H1 (cell line): ENCODE measurements at places on chromosomes 5 and 9. TPM values are rescaled to one million over a fixed set of nuclear protein-coding genes. Genes with fewer than 3 reads are reported as not detected.

The LIFR gene
- 18.6 and 18.9 TPM in 2 replicates for total RNA-seq

- no peaks in the 10 kb centered on the region for H3K36me3 ChIP-seq
- DNase-seq: no peak
- H3K4me1 ChIP-seq: no peaks in the 10 kb centered on the region
- H3K27ac ChIP-seq: no peak overlapping the region
- no peaks in the 10 kb centered on the region for H3K27me3 ChIP-seq
- H3K4me3 ChIP-seq: no peak overlapping the region
Measured at GRCh38 chr5:35438288-35438687, 179.4 kb upstream of the SPEF2 start.

DNA sequence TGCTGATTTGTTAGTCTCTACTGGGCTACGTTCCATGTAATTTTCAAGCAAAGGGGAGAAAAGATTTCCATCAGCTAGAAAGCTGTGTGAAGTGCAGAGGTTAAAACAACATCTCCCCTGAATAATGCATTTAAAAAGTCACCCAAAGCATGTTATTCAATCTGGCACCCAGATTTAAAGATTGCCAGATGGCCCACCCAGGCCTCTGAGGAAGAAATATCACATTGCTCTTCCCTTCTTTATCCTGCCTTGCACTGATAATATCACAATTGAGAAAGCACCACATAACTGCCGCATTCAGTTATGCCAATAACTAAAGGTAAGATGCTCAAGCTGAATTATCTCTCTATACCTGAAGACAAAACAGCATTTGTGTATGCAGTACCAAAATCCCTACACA is 119.4 kb upstream of the PUM3 start:
- no peak overlapping the region for H3K27ac ChIP-seq
- no peaks in the 10 kb centered on the region for H3K4me1 ChIP-seq
- DNase-seq: no peak
- H3K4me3 ChIP-seq: no peak overlapping the region
- no peaks in the 10 kb centered on the region for H3K27me3 ChIP-seq

The SLC6A3 gene
- total RNA-seq: 0.46 and 0.48 TPM in 2 replicates

The GABRA1 gene
- 16.2 and 17.3 TPM in 2 replicates for total RNA-seq

The INSL6 gene
- total RNA-seq: not detected in 2 replicates

GRCh38 chr5:154287136-154287535 is 96.6 kb downstream of the GALNT10 start:
- H3K4me1 ChIP-seq: peaks cover 11% of the 10 kb centered on the region
- no peak overlapping the region for H3K4me3 ChIP-seq
- no peaks in the 10 kb centered on the region for H3K36me3 ChIP-seq
- no peaks in the 10 kb centered on the region for H3K27me3 ChIP-seq

The NEUROG1 gene
- not detected in 2 replicates for total RNA-seq

DNA sequence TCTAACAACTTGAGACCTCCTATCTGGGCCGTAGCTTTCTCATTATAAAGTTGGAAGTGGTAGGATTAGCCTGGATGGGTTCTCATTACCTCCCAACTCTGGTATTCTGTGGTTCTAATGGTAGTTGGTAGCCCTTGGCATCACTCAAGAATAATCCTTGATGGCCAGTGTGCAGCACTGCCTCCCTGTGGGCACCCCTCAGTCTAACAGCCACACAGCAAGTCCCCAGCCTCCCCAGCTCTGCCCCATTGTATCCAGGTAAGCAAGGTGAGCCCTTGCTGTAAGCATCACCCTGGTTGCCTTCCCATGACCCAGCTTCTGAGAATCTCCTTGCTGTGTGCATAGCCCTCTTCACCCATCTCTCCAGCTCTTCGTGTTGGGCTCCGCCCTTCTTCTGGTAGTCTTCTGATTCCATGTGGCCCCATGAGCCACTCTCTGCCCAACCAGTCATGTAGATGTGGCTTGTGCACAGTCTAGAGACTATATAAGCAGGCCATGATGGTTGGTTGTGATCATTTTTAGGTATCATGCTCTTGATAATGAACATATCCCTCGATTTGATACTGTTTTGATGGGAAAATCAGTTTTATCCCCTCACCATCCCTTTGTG is 57.6 kb upstream of the GRHPR start:
- no peaks in the 10 kb centered on the region for H3K27me3 ChIP-seq
- no peaks in the 10 kb centered on the region for H3K4me1 ChIP-seq
- DNase-seq: peak; percentile 57
- no peaks in the 10 kb centered on the region for H3K36me3 ChIP-seq

DNA sequence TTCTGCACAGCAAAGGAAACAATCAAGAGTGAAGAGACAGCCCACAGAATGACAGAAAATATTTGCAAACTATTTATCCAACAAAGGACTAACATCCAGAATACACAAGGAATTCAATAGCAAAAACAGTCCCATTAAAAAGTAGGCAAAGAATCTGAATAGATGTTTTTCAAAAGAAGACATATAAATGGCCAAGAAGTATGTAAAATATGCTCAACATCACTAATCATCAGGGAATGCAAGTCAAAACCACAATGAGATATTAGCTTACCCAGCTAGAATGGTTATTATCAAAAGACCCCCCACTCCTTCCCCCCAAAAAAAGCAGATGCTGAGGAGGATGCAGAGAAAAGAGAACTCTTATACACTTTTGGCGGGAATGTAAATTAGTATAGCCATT is 13.4 kb upstream of the OR13C8 start:
- H3K27me3 ChIP-seq: no peaks in the 10 kb centered on the region
- no peaks in the 10 kb centered on the region for H3K4me1 ChIP-seq
- H3K36me3 ChIP-seq: no peaks in the 10 kb centered on the region
- H3K4me3 ChIP-seq: no peak overlapping the region
- no peak for DNase-seq
- H3K27ac ChIP-seq: no peak overlapping the region
